Posterior cingulate gyrus (tissue), 11 donors: ENCODE measurements at places on chromosomes 12 and 14.
A peak's percentile ranks its signal among the peaks of the same experiment; 100 is the strongest.

DNA sequence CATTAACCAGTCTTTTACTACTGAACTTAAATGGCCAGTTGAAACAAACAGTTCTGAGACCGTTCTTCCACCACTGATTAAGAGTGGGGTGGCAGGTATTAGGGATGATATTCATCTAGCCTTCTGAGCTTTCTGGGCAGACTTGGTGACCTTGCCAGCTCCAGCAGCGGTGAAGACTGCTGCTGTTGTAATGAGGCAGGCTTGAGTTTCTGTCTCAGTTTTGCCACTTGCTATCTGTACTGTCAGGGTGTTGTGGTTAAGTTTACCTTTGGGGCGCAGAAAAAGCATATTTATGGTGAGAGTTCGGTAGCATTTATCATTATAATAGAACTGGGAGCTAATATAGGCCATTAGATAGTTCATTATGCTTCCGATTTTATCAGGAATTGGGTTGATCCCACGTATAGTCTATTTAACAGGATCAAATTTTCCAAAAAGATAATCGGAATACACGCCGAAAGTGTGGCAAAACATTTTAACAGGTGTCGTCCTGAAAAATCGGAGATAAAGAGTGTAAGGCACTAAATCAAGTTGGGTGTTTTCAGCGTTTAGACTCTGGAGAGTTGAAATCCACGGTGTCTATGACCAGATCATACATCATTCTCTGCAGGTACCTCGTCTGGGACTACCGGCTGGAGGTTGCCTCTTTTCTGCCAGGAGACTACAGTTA lies 688 bp upstream of the NECAP1 start:
- DNase-seq: no peak

GRCh38 chr12:79690142-79690637 lies 574 bp downstream of the PAWR start:
- DNase-seq: peak; percentile 26

- DNase-seq: no peak
These were observed 52.1 kb upstream of the DCD start for GRCh38 chr12:54700301-54700700.

DNA sequence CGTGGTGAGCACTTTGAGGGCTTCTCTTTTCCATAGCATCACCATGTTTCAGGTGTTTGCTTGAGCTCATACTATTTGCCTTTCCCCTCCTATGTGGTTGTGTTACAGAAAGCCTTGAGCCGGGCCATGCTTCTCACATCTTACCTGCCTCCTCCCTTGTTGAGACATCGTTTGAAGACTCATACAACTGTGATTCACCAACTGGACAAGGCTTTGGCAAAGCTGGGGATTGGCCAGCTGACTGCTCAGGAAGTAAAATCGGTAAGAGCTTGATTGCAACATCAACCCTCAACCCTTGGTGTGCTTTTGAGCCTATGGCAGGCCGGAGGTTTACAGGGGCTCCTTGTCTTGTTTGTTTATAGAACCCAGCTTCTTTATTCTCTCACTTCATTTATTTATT lies 8.1 kb downstream of the LETMD1 start:
- no peak for DNase-seq

GRCh38 chr14:103546652-103547454 lies 15.6 kb downstream of the BAG5 start:
- peak; percentile 87 for DNase-seq

DNA sequence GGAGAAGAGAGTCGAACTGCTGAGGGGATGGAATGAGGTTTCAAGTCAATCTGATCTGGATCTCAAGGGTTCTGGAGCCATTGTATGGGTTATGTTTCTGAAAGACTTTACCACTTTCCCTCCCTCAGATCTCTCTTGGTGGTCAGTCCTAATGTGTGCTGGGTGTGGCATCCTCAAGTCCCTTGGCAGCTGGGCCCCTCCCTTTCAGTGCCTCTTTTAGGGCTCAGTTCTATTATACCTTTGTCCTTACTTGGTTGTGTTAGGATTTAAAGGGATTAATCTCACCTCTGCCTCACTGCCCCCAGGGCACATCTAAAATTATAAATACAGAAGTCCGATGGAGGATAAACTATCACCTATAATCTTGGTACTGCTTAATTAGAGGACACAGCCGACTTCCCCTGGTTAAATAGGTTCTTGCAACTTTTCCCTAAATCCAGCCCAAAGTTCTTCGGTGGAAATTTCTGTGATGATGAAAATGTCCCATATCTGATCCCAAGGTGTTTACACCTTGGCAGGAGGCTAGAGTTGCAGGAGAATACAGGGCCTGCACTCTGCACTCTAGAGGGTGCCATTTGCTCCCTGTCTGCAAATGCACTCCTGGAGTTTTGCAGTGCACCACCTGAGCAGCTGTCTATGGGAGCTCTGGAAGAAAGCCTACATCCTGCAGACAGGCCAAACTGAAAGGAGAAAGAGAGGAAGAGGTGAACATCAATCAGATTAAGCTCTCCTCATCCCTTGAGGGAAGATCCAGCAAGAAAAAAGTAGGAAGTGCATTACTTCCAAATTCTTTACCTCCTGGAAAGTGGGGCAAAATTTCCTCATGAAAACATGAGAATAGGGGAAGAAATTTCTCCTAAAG lies 106.8 kb downstream of the NUAK1 start:
- DNase-seq: no peak

DNA sequence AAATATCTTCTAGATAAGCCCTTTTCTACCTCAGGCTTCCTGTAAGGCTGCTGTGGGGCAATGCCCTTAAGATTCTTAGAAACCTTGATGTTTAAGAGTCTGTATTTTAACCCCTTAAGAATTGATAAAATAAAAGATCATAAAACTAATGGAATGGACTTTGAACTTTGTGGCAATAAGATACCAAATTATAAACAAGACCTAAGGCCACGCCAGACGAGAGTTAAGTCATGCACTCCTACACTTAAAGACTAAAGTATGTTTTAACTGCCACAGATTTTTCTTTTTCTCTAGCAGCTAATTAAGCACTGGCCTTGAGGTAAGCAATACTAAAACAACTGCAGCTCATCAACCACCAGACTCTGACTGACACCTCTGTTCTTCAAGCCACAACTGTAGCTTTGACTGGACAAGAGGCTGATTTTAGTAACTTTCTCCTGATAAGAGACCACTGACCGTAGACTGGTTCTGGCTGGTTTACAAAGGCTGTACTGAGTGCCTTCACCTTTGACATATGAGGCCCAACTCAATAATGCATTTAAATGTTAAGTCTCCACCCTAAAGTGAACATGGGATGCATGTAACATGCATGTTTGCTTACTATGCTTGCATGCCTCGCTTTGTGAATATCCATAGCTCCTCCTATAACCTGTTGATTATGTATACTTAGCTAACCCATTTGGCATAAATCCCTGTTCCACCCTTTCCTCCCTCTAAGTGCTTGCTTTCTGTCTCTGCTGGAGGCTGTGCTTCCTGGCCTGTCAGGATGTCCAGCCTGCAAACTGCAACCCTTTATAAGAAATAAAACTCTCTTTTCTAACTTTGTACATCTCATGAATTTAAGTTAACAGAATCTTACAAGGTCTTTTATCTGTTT lies 71.9 kb downstream of the KLHL28 start:
- no peak for DNase-seq

- no peak for DNase-seq
These were observed 280.7 kb upstream of the SOX5 start for GRCh38 chr12:24230061-24230701.

DNA sequence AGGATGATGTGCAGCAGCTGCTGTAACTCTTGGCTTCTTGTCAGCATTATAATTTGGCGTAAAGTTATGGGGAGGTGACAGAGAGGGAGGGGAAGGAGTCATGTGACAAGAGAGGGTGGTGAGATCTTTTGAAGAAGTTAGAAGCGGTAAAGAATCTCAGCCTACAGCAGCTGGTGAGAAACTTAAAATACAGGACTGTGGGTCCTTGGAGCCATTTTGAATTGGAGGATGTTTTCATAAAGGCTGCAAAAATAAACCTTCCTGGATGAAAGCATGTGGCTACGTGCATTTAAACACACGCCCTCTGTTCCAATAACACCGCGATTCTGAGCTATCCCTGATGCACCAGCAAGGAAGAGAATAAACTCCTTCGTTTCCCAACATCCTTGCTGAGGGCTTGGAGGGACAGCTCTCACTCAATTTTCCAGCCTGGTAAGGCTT lies 133.7 kb downstream of the TMEM30B start:
- no peak for DNase-seq

GRCh38 chr12:118827047-118827446 lies 154.3 kb upstream of the SRRM4 start:
- DNase-seq: no peak

DNA sequence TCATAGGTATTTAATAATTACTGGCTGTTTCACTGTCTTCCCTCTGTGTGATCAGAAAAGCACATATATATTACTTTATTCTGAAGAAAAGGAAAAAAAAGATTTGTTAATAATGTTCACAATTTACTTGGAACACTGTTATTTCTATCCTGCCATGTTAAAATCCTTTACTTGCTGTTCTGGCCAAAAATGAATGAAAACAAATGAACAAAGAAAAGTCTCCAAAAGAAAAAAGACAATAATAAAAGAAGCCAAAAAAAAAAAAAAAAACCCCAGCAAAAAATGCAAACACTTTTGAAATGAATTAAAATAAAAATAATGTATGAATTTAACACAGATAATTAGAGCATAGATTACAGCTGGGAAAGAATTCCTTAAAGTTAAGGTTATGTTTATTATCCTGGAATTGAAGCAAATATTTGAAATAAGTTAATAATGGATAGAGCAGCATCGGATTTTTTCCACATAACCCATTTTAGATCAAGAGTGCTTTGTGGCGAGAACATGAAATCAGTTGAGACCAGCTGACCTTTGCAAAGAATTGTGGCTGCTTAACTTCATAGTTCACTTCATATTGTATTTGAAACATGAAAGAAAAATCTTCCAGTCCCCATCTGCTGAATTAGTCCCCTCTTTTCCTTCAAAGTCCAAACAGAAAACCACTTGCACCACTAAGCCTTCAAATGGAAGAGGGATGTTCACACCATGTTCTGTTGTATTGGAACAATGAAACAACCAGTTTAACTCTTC lies 444.8 kb downstream of the ADAMTS20 start:
- no peak for DNase-seq

GRCh38 chr12:64551676-64552075 lies 58.6 kb upstream of the RASSF3 start:
- DNase-seq: no peak

DNA sequence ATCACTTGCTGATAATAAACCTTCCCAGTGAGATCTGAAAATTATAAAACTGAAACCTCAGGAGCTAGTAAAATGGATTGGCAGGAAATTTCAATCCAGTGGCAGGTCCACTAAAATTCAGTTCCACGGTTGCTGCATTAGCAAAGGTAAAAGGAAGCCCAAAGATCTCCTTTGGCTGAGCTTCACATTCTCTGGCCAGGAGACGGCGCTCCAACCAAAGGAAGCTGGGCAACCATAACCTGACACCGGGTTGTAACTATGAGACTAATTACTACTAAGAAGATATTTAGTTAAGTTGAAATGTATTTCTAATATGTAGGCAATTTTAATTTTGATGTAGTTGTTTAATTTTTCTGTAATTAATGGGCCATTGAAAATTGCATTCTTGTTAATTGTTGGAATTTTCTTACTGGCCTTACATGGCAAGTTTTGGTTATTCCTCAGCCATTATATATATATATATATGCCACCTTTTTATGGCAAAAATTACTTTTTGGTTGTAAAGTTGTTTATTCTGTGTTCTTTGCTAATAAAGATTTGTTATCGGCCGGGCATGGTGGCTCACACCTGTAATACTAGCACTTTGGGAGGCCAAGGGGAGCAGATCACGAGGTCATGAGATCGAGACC lies 17.0 kb downstream of the OR8S1 start:
- DNase-seq: peak; percentile 39

DNA sequence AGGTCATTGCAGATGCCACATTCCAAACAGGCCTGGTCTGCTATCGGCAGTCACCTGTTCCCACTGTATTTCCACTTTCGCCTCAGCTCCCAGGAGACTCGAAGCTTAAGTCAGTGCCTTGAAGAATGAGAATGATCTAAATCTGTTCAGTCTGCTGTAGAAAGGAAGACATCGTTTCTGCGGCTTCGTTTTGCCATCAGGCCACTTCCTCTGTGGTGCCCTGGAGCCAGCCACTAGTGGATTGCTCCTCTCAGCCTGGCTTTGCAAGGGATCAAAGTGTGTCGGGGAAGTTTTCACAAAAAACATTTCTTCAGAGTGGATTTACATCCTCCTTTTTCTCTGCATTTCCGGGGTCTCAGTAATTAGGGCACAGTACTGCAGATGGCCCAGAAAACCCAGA lies 66.7 kb downstream of the AACS start:
- DNase-seq: no peak

- no peak for DNase-seq
These were observed 22.0 kb downstream of the LTBR start for GRCh38 chr12:6405963-6406362.

- no peak for DNase-seq
These were observed 68.2 kb upstream of the WSCD2 start for GRCh38 chr12:108060903-108061302.

GRCh38 chr14:44070046-44070445 lies 437.0 kb downstream of the FSCB start:
- no peak for DNase-seq

- DNase-seq: no peak
These were observed 300.8 kb upstream of the NOS1 start for GRCh38 chr12:117662220-117662619.

DNA sequence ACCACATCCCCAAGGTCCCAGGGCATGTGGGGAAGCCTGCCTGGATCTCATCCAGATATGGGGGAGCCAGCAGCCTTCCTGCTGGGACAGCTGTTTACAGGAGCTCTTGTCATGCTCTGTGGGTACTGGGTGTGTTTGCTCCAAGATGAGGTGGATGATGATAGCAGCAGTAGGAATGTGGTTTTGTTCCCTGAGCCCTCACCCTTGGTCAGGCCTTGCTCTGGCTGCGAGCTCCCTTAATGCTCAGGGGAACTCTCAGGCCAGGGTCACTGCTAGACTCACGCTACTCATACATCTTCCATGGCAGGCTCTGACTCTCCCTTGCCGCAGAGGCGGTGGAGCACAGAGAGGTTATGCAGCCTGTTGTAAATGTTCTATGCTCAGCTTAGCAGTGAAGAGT lies 990.3 kb downstream of the AACS start:
- DNase-seq: no peak

DNA sequence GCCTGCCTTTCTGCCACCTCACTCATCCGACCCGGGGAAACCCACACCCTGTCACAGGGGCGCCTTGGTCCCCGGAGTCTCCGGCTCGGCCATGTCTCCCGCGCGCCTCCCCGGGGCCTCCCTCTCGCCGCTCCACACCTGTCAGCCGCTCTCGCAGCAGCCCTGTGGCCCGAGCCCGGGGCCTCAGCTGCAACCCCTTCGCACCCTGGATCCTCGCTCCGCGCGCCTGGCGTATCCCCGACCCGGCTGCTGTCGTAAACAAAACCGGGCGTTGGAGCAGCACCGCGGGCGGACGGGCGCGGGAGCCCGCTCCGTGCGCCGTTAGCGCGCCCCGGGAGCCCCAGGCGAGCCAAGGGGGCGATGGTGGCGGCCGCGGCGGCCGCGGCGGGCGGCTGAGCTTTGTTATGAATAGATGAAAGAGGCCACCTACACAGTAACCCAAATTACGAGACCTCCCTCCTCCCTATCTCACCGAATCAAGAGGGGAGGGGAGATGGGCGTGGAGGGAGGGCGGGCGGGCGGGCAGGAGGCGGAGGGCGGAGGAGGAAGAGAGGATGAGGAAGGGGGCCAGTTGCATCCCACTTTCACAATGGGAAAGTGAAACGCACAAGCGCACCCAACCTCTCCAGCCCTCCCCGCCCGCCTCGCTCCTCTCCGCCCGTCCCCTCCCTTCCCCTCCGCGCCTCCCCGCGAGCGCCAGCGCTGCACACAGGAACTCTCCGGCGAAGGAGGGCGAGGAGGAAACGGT lies at the start of gene PLXNC1:
TSS of gene PLXNC1 (plus strand) at position 587 of the 748 bp plus-strand sequence. CDS start 395 bp downstream, outside the sequence.
- DNase-seq: peak; percentile 71
